Heart left ventricle (tissue), 16 donors: ENCODE measurements at places on chromosomes 2 and 18. TPM values are rescaled to one million over a fixed set of nuclear protein-coding genes. Genes with fewer than 3 reads are reported as not detected.

Gene SCN9A
- 0.50 TPM for total RNA-seq

Gene DUSP2
- total RNA-seq = 11.1 TPM

Gene TLX2
- not detected for total RNA-seq

Gene RAB17
- 2.6 TPM for total RNA-seq

Gene NTSR2
- total RNA-seq = not detected

Gene NT5C1B
- not detected for total RNA-seq

Gene EGR4
- not detected for total RNA-seq

Gene DSG3
- not detected for total RNA-seq

Gene ASB18
- 49.8 TPM for total RNA-seq

Gene TMEM163
- total RNA-seq = 0.47 TPM

Gene DSG4
- total RNA-seq = not detected

Gene ZNF396
- 1.7 TPM for total RNA-seq

Gene CAPG
- total RNA-seq = 18.0 TPM

Gene HNMT
- 9.7 TPM for total RNA-seq

Gene UGT1A10
- total RNA-seq = not detected

DNA sequence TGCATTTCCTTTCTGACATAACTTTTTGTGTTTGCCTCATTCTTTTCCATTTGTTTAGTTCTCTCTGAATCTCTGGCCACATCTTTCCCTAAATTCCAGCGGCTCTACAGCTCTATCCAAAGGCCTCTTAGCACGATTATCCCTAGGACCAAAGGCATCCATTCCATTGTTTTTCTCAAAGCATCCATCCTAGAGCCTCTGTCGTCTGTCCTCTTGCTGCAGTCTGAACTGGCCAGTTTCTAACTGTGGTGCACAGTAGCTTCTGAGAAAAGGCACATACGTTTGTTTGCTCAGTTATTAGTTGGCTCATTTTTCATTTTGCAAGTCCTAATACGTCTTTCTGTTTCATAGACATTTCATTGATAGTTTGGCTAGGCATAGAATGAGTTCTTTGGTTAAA, 45.7 kb upstream of the TCF7L1 start:
- no peak for DNase-seq

GRCh38 chr2:10005461-10006235, 37.7 kb upstream of the KLF11 start:
- no peak for DNase-seq

GRCh38 chr2:23867449-23867848, 59.5 kb downstream of the ATAD2B start:
- no peak for DNase-seq

DNA sequence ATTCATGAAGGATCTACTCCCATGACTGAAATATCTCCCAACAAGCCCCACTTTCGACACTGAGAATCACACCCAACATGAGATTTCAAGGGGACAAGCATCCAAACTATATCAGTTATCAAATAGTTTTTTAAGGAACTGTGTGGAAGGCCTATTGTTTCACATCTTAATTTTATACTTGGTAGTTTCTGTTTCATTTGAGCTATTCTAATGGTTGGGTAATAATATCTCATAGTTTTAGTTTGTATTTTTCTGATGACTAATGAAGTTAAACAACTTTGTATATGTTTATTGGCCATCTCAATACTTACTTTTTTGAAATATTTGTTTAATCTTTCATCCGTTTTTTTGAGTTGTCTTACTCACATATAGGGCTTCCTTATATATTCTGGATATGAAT, 135.0 kb downstream of the SCG2 start:
- DNase-seq = no peak

DNA sequence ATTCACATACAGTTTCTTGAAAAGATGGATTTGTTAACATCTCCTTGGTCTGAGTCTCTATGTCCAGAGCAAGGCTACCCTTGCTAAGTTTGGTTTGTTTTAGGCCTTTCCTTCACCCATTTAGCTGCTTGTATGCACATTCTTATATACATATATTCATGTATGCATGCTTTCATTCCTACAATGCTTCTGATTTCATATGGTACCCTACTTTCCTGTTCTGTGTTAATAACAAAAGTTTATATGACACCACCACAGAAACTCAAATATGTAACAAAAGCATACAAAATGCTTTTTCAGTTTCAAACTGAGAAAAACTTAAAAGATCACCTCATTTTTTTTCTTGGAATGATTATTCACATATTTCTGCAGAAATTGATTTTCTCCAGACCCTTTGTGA, 39.4 kb downstream of the OSGEPL1 start:
- DNase-seq = no peak

GRCh38 chr2:96499061-96499960, 5.8 kb downstream of the NEURL3 start:
- no peak for DNase-seq

GRCh38 chr2:30149513-30149912, 2.7 kb downstream of the YPEL5 start:
- no peak for DNase-seq

- DNase-seq = no peak
Measured at GRCh38 chr2:85672456-85672855, 4.5 kb upstream of the SFTPB start.

GRCh38 chr2:199979832-199980628, 24.6 kb downstream of the MAIP1 start:
- DNase-seq = peak; percentile 88

DNA sequence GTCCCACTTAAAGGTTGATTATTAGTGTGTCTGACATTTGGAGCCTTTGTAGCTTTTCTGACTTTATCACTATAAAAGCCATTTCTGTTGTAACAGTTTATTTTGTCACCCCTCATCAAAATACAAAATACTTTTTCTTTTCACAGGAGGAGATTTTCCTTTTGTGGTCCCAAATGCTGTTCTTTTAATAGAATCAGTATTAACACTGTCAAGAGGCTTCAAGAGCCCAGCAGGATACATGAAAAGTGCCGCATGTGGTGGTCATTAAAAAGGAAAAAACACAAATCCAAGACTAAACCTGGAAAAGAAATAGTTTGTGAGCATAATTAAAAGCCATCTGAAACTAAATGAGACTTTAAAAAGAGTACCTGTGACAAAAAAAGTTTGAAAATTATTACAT, 515.7 kb downstream of the DCDC2C start:
- DNase-seq = no peak

- no peak for DNase-seq
Measured at GRCh38 chr2:168567836-168568235, 111.8 kb downstream of the CERS6 start.

DNA sequence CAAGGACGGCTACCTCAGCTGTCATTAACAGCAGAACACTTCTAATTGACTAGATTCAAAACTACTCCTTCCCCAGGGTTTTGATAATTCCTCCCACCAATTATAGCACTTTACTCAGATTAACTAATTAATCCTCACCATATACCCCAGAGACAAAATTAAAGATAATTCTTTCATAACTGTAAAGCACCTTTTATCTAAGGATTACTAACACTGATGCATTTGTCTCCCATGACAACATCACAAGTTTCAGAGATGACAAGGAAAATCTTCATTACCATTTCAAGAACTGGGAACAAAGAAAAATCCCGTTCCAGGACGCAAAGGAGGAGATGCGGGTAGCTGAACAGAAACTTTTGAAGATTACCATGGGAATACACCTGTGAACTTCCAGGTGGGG, 129.4 kb upstream of the ITGA6 start:
- no peak for DNase-seq

DNA sequence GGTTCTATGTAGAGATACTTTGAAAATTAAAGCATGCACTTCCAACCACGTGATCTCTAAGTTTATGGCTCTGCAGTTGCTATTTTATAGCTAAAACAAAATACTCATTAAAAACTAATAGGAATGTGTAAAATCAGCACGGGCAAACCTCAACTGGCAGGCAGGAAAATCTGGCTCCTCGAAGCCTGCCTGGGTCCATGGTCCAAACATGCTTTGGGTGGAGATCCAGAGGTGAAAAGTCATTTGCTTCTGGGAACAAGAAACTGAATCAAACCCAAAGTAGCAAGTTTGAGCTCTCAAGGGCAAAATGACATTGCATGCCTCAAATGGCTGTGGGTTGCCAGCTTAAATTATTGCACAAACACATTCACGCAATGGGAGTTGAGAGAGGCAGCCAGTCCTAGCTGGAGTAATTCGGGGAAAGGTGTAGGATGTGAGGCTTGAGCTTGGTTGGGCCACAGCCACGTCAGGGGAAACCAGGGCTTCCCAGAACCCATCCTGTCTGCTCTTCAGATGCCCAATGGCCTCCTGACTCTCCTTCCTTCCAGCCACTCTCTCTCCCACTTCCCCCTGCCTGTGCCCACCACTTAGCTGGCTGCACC, 75.2 kb upstream of the LCLAT1 start:
- DNase-seq = no peak

DNA sequence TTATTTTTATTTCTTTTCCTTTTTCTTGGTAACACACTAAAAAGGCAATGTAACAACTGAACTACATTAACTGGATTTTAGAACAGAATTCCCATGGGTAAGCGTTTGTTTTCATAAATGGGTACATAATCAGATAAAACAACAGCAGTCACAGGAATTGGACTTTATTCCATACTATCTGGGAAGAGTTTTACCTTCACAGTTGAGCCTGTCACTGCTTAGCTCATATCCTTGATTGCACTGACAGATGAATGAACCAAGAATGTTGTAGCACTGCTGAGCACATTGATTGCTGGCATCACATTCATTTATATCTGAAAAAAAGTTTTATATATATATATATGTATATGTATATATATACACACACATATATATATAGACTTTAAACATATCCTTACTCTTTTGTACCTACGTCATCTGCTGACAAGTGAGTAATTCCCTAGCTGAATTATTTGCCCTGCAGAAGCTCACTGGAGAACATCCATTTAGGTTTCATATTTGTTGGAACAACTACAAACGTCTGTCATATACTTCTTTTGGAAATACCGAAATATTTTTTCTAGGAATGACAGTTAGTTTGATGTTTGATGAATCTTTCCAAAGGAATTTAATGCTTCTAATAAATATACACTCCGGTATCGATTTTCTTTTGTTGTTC, 47.0 kb downstream of the EFEMP1 start:
- DNase-seq = no peak

GRCh38 chr2:111667542-111668273, 216.3 kb downstream of the ANAPC1 start:
- DNase-seq = no peak

DNA sequence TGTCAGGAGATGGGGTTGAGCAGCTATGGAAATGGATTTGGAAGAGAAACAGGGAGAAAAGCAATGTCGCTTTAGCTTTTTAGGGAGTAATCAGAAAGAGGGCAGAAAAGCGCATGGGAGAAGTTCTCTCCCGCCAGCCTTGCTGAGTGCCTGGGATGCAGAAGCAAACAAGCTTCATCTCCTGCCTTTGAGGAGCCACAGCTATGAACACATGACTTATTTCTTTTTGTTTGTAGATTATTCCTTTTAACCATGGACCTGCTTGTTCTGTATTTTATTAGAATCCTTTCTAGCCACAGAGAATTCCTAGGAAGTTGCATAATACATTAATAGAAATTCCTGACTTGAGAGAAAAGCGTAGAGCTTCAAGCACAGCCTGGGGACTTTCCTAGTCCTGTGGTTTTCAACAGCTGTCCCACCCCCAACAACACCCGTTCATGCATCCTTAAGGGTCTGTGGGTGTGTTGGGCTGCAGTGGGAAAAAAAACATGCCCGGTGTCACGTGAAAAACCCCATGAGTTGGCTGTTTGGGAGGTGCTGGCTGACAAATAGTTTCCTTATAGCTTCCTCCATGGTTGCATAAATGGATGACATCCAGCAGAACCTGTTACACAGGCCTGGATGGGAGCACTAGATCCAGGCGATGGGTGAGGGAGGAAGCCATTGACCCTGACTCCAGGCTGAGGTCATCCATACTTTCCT, 14.9 kb downstream of the SLC9A4 start:
- no peak for DNase-seq

- no peak for DNase-seq
Measured at GRCh38 chr2:197517150-197517549, 1.3 kb downstream of the MOB4 start.

GRCh38 chr2:120231974-120232635, 8.9 kb upstream of the TMEM185B start:
- DNase-seq = no peak

- no peak for DNase-seq
Measured at GRCh38 chr18:26443853-26444252, 104.5 kb downstream of the KCTD1 start.
